ENCODE measurements at places on chromosomes 5 and 9. TPM values are rescaled to one million over a fixed set of nuclear protein-coding genes. Genes with fewer than 3 reads are reported as not detected.
A peak's percentile ranks its signal among the peaks of the same experiment; 100 is the strongest.

- H3K27me3 ChIP-seq: no peaks in the 10 kb centered on the region
- no peak for DNase-seq
- H3K4me1 ChIP-seq: no peaks in the 10 kb centered on the region
- no peaks in the 10 kb centered on the region for H3K36me3 ChIP-seq
- no peak overlapping the region for H3K27ac ChIP-seq
- H3K4me3 ChIP-seq: no peak overlapping the region
These were observed 117.7 kb upstream of the GNA14 start for GRCh38 chr9:77765781-77766259.

- no peaks in the 10 kb centered on the region for H3K27me3 ChIP-seq
- H3K4me1 ChIP-seq: no peaks in the 10 kb centered on the region
- H3K27ac ChIP-seq: no peak overlapping the region
- H3K36me3 ChIP-seq: peaks cover 11% of the 10 kb centered on the region
- no peak for DNase-seq
These were observed 18.8 kb downstream of the ZBTB5 start for GRCh38 chr9:37446401-37446800.

GRCh38 chr9:36903541-36904435 lies 130.3 kb downstream of the PAX5 start:
- H3K27ac ChIP-seq: no peak overlapping the region
- no peaks in the 10 kb centered on the region for H3K36me3 ChIP-seq
- H3K4me3 ChIP-seq: no peak overlapping the region
- DNase-seq: no peak
- H3K27me3 ChIP-seq: no peaks in the 10 kb centered on the region

GRCh38 chr9:699396-699795 lies 142.1 kb upstream of the DMRT1 start:
- H3K4me1 ChIP-seq: peaks cover 85% of the 10 kb centered on the region
- H3K4me3 ChIP-seq: no peak overlapping the region
- H3K27me3 ChIP-seq: no peaks in the 10 kb centered on the region
- peak overlapping the region; percentile 95 for H3K27ac ChIP-seq
- H3K36me3 ChIP-seq: peaks cover 19% of the 10 kb centered on the region

DNA sequence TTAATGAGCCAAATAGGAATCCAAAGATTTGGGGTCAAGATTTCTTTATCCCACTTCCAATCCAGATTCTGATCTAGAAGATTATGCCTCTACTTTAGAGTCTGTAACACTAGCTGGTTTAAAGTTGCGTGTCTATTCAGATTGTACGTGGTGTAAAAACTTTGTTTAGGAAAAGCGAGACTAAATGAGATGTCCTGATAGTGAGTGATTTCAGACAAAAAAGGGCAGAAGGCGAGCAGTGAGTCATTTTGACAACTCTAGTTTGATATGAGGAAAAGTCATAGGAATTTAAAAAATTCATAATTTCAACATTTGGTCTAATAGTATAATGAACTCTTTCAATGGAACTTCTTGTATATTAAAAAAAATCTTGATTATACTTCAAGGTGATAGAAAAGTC lies 119.6 kb upstream of the KLF9 start:
- H3K36me3 ChIP-seq: no peaks in the 10 kb centered on the region
- no peaks in the 10 kb centered on the region for H3K4me1 ChIP-seq
- no peak for DNase-seq
- H3K27ac ChIP-seq: no peak overlapping the region

The TMEM171 gene
- total RNA-seq: 0.59 TPM

- H3K27me3 ChIP-seq: no peaks in the 10 kb centered on the region
- no peak overlapping the region for H3K27ac ChIP-seq
- DNase-seq: no peak
- H3K4me1 ChIP-seq: no peaks in the 10 kb centered on the region
- no peaks in the 10 kb centered on the region for H3K36me3 ChIP-seq
These were observed 1021.9 kb downstream of the CDH12 start for GRCh38 chr5:21831145-21831787.

The ACOT12 gene
- not detected for total RNA-seq

- no peak for DNase-seq
- no peaks in the 10 kb centered on the region for H3K36me3 ChIP-seq
- H3K4me3 ChIP-seq: no peak overlapping the region
- no peaks in the 10 kb centered on the region for H3K27me3 ChIP-seq
- H3K4me1 ChIP-seq: no peaks in the 10 kb centered on the region
These were observed 619.5 kb downstream of the IRX1 start for GRCh38 chr5:4215143-4215542.

GRCh38 chr9:121688681-121689080 lies 37.2 kb downstream of the DAB2IP start:
- no peaks in the 10 kb centered on the region for H3K36me3 ChIP-seq
- H3K4me3 ChIP-seq: no peak overlapping the region
- H3K27me3 ChIP-seq: no peaks in the 10 kb centered on the region
- H3K4me1 ChIP-seq: no peaks in the 10 kb centered on the region

- no peaks in the 10 kb centered on the region for H3K27me3 ChIP-seq
- no peaks in the 10 kb centered on the region for H3K36me3 ChIP-seq
- no peak overlapping the region for H3K27ac ChIP-seq
- no peaks in the 10 kb centered on the region for H3K4me1 ChIP-seq
These were observed 564.8 kb upstream of the WWC1 start for GRCh38 chr5:167726642-167727041.

DNA sequence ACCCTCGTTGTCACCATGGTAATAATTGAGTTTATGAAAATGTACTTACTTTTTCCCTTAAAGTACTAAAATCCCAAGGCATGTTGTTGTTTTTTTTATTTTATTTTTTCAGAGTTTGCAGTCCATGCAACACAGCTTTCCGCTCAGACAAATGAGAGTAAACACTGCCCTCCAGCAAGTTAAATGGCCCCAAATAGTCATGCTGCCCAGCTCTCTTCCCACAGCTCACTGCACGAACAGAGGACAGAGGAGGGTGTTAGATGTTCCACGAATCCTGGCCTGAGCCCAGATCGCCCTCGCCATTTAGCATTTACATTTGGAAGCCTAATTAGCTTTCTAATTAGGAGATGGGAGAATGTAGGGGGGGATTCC lies 1.9 kb downstream of the NIM1K start:
- H3K4me1 ChIP-seq: peaks cover 28% of the 10 kb centered on the region
- no peak for DNase-seq
- no peak overlapping the region for H3K4me3 ChIP-seq
- H3K27ac ChIP-seq: no peak overlapping the region
- no peaks in the 10 kb centered on the region for H3K36me3 ChIP-seq
- no peaks in the 10 kb centered on the region for H3K27me3 ChIP-seq

DNA sequence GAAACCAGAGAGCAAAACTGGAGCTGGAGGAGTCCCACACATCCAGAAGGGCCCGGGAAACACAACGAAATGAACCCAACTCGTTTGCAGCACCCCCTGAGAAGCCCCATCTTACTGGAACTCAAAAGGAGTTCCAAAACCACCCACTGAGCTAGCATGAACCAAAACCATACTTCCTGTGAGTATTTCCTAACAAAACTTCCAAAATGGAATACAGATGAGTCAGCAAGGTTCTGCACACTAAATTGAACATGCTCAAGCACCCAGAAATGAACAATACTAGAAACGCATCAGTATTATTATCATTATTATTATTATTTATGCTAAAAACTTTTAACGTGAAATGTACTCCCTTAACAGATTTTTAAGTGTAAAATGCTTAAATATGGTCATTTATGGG lies 8.0 kb upstream of the SPOCK1 start:
- DNase-seq: no peak
- no peak overlapping the region for H3K4me3 ChIP-seq
- H3K27me3 ChIP-seq: no peaks in the 10 kb centered on the region
- no peaks in the 10 kb centered on the region for H3K4me1 ChIP-seq
- H3K27ac ChIP-seq: no peak overlapping the region
- H3K36me3 ChIP-seq: no peaks in the 10 kb centered on the region

DNA sequence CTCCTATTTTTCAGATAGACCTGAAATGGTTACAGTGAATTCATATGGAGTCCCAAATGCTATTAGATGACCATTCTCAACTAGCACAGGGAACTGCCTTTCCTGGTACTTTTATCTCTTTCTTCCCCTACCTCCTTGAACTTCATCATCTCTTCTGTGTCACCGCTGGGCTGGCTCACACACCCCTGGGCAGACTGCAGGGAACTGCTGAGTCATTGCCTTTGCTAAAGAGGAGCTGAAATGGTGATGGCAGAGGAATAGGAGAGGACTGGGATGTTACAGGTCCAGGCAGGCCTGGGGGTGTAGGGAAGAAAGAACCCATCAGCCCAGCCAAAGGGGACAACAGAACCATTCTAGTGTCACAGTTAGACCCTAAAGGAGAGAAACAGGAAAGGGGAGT lies 322.3 kb downstream of the ASTN2 start:
- H3K36me3 ChIP-seq: no peaks in the 10 kb centered on the region
- no peaks in the 10 kb centered on the region for H3K27me3 ChIP-seq
- no peak overlapping the region for H3K27ac ChIP-seq

- no peaks in the 10 kb centered on the region for H3K27me3 ChIP-seq
- H3K4me1 ChIP-seq: no peaks in the 10 kb centered on the region
- H3K36me3 ChIP-seq: no peaks in the 10 kb centered on the region
- no peak for DNase-seq
These were observed 198.1 kb downstream of the LURAP1L start for GRCh38 chr9:12972608-12973589.

The ADGRD2 gene
- not detected for total RNA-seq

- H3K4me1 ChIP-seq: no peaks in the 10 kb centered on the region
- H3K27ac ChIP-seq: no peak overlapping the region
- no peak overlapping the region for H3K4me3 ChIP-seq
These were observed 43.1 kb upstream of the NAA35 start for GRCh38 chr9:85897848-85898247.

GRCh38 chr9:91282292-91282691 lies 79.4 kb downstream of the AUH start:
- no peak overlapping the region for H3K4me3 ChIP-seq
- H3K4me1 ChIP-seq: no peaks in the 10 kb centered on the region
- no peaks in the 10 kb centered on the region for H3K27me3 ChIP-seq
- no peak for DNase-seq

DNA sequence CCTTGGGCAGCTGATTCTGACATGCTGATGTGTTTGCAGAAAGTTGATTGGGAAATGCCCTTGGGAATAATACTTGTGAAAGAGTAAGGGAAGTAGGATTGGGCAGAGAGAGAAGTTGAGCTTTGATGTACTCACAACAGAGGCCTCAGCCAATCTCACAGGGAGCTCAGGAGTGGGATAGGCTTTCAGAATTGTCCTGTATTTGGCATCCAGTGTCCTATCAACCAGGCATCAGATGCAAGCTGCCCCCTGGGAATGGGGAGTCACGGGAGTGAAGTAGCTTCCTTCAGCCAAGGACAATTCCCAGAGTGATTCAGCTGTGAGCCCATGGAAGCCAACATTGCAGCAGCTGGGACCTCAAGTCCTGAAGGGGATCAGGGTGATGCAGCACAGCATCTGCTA lies 39.6 kb downstream of the DMAC1 start:
- H3K36me3 ChIP-seq: no peaks in the 10 kb centered on the region
- no peak overlapping the region for H3K4me3 ChIP-seq
- no peaks in the 10 kb centered on the region for H3K27me3 ChIP-seq
- H3K27ac ChIP-seq: no peak overlapping the region
- DNase-seq: no peak
